D721Med (cell line): ENCODE measurements at places on chromosomes 6 and 20.
A peak's percentile ranks its signal among the peaks of the same experiment; 100 is the strongest.

GRCh38 chr20:47544240-47544639, 42.6 kb downstream of the NCOA3 start:
- no peak for DNase-seq

- no peak for DNase-seq
These were observed 360.7 kb downstream of the NKAIN2 start for GRCh38 chr6:124164343-124164742.

- DNase-seq: no peak
These were observed 46.7 kb upstream of the ISM1 start for GRCh38 chr20:13174402-13174801.

DNA sequence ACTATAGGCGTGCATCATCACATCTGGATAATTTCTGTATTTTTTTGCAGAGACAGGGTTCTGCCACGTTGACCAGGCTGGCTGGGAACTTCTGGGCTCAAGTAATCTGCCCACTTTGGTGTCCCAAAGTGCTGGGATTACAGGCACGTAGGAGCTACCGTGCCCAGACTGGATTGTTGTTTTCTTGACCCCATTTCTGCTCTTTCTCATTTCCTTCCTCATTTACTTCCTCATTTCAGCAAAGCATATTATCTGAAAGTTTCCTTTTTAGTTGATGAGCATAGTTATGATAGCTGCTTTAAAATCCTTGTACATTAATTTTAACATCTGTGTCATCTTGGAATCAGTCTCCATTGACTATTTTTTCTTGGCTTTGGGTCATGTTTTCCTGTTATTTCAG, 301.0 kb upstream of the RUNX2 start:
- no peak for DNase-seq

DNA sequence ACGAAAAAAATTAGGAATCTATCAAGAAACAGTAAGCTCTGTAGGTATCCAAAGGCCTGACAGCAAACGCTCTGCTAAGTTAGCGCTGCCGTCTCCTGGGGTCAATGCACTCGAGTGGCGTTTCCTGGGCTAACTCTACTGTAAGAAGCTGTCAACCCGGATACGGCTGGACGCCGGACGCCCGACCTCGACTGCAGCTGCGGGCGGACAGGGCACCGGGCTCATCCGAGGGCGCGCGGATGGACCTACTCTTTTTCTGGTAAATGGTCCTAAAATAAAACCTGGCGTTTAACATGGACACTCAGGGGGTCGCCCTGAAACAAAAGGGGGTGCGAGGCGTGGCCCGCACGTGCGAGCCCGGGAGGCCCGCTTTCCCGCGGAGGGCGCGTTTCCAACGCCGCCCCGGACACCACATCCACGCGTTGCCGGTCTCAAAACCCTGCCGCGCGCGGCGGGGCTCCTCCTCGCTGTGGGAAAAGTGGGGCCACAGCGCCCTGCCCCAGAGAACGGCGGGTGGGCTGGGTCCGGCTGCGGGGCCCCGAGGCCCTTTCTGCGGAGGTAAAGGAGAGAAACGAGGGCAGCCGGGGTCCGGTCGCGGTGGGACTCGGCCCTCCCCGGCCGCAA, 537 bp downstream of the TCP1 start:
- no peak for DNase-seq

DNA sequence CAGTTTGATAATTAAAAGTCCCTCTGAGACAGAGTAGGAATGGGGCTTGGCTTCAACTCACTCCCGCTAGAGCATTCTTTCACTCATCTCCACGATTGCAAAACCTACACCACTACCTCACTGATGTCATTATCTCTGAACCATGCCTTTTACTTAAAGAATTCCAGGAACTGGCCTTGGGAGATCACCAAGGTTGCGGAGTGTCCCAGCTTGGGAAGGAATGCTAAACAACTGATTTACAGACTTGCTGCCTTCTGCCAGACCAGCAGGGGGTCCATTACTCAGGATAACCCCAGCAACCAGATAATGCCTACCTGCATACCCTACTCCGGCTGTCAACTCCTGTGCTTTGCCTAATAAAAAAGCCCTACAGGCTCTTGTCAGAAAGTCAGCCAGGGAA, 102.2 kb upstream of the RALGAPA2 start:
- no peak for DNase-seq

DNA sequence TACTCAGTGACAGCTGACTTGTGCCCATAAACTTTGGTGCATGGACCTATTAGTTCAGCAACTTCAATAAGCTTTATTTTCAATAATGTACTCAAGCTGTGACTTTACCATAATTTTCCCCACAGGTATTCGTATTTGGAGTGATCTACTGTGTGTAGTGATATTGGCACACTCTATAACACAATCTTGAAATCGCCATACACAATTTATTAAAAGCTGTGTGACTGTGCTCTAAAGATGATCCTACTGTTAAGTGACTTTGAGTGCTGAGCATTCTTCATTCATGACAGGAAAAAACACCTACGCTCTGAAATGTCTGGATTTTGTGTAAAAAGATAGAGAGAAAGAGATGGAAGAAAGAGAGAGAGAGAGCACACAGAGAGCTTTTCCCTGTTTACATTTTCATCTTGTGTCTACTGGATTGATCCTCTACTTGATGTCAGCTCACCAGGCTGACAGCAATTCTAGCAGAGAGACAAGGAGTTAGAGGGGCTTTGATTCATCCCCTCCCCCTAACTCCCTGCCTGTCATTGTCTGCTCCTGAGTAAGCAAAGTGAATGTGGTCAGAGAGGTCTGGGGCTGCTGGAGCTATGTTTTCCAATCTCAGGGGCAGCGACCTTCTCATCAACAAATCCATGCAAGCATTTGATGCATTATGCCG, 538.7 kb upstream of the POU3F2 start:
- no peak for DNase-seq

- no peak for DNase-seq
These were observed 73.4 kb upstream of the NOX3 start for GRCh38 chr6:155528982-155529453.

- DNase-seq: no peak
These were observed 230.0 kb downstream of the ALDH8A1 start for GRCh38 chr6:134719911-134720310.

DNA sequence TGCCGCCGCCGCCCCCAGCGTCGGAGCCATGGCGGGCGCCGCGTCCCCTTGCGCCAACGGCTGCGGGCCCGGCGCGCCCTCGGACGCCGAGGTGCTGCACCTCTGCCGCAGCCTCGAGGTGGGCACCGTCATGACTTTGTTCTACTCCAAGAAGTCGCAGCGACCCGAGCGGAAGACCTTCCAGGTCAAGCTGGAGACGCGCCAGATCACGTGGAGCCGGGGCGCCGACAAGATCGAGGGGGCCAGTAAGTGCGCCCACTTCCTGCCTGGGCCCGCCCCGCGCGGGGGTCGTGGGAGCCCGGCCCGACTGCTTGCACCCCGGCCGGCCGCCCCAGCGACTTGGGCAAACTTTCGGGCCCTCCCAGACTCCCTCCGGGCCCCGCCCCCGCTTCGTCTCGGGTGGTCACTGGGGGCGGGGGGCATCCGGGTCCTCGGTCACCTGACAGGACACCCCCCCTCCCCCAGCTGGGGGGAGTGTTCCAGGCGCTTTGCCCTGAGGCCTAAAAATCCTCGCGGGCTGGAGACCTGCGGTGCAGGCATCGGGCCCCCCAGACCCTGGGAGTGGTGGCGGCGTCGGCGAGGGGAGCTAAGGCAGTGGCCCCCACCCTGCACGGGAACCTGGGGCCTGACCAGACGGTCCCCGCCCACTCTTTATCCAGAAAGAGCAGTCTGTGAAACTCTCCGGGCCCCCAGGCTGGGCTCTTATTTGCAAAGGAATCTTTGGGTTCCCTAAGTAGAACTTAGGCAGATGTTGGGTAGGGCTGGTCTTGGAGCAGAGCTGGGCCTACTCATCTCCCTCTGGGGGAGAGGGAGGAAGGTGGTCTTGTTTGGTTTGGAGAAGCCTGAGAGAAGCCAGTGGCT, 501 bp downstream of the PLCG1 start:
- DNase-seq: peak; percentile 76

DNA sequence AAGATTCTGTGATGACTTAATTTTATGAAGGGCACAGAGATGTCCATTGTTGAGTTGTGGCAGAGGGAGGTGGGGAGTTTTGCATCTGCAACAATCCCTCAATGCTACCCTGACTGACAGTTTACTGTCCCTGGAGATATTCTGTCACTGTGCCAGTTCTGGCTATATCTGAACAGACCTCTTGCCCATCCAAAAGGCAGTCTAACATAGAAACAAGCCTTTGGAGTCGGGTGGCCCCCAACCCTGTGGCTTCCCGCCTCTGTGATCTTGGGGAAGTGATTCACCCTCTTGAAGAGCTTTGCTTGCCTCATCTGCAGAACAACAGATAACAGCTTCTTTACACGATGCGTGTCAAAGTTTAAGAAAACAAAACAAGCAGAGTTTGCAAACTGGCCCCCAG, 3.8 kb upstream of the E2F1 start:
- no peak for DNase-seq

GRCh38 chr6:47651505-47651944, 46.9 kb upstream of the ADGRF4 start:
- DNase-seq: no peak

DNA sequence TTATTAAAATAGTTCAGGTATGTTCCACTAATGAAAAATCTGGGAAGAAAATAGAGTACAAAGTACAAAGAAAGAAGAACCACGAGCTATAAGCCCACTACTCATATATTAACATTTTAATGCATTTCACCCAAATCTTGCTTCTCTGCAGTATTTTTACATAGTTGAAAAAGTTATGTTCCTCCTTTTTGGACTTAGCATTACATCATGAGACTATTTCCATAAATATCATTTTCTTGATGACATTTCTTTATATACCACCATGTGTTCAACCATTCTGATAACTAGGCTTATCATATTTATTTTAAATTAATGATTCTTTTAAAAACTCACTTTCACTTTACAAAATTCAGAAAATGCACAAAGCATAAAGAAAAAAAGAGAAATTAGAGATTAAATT, 3.0 kb downstream of the IPCEF1 start:
- no peak for DNase-seq

GRCh38 chr20:14219801-14220461, 117.5 kb downstream of the FLRT3 start:
- no peak for DNase-seq

DNA sequence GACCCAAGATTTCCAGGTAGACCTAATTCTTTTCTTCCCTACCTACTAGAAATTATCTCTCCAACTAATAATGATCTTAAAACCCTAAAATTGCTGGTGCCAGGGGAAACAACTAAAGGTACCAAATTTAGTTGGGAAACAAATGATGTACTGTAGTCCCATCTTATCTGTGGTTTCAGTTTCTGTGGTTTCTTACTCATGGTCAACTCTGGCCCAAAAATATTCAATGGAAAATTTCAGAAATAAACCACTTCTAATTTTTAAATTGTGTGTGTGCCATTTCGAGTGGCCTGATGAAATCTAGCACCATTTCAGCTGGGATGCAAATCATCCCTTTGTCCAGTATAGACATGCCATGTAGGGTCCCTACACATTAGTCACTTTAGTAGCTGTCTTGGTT, 475.2 kb upstream of the EPHA7 start:
- DNase-seq: no peak

GRCh38 chr6:16106991-16107787, 21.7 kb upstream of the MYLIP start:
- DNase-seq: no peak

DNA sequence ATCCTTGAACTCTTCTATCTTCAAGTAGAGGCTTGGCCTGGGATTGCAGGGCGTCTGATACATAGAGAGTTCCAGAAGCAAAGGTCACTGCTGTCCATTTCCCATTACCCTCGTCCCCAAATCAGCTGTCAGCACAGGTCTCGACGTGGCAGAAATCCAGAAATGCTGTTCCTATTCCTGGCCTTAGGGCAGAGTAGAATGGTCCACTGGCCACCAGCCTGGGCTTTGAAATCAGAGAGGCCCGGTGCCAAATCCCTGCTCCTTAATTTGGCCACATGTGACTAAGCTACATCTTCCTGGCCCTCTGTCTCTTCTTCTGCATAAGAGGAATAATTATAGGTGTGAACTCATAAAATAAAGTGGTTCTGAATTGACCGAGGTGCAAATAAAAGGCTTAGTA, 40.9 kb upstream of the FAM83D start:
- no peak for DNase-seq

- DNase-seq: no peak
These were observed 775 bp downstream of the PIGU start for GRCh38 chr20:34675993-34676641.

DNA sequence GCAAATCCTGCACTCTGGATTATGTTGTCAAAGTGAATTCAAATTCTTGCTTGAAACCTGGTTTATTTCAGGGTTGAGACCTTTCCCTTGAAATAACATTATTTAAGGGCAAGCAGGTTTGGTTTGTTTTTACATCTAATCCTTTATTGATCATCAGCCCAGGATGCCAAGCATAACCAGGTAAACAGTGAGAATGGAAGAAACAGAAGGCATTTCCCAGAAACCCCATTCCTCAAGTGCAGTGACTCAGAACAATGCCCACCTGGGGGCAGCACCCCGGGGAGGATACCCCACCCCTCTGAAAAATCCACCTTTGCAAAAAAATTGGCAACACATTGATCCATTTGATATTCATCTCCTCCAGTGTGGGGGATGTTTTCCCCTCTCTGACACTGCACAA, 32.5 kb downstream of the POFUT1 start:
- DNase-seq: no peak

GRCh38 chr6:5786969-5787720, 219.6 kb downstream of the NRN1 start:
- no peak for DNase-seq

DNA sequence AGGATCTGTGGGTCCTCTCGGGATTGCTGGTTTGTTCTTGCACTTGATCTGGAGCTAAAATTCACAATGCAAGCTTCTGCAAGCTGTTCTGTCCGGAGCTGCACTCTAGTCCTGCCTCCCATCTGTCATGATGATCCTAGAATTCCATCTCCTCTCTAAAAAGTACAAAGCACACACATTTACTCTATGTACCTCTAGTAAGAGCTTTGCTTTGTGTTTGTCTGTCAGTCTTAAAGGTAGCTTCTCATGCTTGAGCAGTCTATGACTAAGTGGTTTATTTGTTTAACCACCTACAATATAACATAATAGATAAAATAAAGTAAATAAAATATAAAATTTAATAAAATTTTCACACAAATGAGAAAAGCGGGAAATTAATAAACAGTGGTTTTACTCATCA, 46.0 kb upstream of the PKIB start:
- DNase-seq: no peak

DNA sequence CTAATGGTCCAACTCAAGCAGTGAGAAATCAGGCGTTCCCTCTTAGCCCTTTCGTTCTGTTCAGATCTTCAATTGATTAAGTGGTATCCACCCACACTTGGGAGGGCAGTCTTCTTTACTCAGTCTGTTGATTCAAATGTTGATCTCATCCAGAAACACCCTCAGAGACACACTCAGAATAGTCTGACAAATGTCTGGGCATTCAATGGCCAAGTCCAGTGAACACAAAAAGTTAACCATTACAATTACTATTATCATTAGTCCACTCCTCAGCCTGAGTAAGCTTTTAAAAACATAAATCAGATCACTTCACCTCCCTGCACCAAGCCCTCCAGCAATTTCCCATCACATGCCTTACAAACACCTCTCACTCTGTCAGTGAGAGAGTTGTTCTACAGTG, 423.2 kb downstream of the RFPL4B start:
- DNase-seq: no peak

DNA sequence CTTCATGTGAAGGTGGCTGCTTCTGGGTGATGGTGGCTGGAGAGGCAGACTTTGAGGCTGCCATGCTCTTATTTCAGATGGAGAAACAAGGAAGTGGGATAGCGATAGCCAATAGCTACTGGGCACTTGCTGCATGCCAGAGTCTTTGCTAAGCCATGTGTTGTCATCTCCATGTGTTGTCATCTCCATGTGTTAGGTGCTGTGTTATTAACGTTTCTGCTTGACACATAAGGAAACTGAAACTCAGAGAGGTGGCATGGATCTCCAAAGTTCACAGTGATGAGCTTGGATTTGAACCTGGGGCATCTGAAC, 16.9 kb downstream of the KIAA1755 start:
- DNase-seq: no peak
